ENCODE measurements at places on chromosomes 6 and 20.

GRCh38 chr6:2149361-2150006, 95.9 kb downstream of the GMDS start:
- DNase-seq = no peak

DNA sequence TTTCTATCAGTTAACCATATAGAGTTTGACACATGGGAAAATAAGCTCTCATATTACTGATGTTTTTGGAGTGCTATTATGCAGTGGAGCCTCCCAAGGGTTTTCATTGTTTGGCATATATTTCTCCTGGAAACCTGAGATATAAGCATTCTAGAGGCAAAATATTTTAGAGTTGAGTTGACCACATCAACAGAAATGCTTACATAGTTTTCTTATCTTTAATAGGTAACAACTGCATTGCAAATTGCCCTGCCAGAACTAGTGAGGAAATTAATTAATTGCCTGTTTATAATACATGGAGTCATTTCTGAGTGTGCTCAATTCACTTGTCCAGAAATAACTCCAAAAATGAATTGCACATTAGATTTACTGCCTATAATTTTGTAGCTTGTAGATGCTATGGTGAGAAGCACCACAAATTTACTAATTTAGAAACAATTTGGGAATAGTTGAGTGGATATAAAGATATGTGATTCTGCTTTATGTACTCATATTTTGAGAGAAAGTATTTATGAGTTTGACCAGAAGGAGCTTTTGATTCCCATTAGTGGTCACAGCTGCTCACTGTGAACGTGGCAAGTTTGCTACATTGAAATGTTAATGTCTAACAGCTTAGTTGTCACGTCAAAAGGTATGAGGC, 288.7 kb downstream of the CD109 start:
- no peak for DNase-seq

- DNase-seq = peak; percentile 5
Observed at GRCh38 chr6:107082045-107082444, 33.3 kb downstream of the BEND3 start.

DNA sequence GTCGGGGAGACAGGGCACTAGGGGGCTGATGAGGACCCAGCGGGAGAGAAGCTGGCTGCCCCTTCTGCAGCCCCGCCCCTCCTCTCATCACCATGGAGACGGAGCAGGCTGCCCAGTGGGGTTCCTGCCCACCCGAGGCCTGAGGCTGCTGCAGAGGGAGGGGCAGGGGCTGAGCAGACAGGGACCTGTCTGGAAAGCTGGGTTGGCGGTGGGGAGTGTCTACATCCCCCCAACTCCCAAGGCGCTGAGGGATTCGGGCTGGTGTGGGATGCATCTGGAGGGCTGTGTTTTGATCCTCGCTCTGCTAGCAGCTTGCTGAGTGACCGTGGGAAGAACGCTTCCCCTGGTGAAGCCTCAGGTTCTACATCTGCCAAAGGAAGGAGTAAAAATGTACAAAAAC, 1.2 kb upstream of the BPI start:
- peak; percentile 56 for DNase-seq
